ENCODE measurements at places on chromosomes 1 and 21. TPM values are rescaled to one million over a fixed set of nuclear protein-coding genes. Genes with fewer than 3 reads are reported as not detected.

DNA sequence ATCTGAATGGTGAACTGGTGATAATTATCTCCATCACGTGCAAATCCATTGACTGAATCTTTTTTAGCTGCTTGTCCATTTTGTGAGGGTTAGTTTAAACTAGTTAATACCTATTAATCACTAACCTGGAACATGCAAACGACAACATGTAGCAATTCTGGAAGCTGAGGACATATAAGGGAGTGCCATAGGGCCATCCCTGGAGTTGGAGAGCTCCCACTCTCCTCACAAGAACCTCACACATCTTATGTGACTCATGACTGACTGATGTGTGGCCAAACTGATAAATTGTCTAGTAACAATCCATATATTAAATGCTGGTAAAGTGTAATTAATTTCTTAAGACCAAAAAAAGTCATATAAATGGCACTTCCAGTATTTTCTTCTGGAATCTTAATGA, 62.9 kb upstream of the HOOK1 start:
- no peak for DNase-seq

DNA sequence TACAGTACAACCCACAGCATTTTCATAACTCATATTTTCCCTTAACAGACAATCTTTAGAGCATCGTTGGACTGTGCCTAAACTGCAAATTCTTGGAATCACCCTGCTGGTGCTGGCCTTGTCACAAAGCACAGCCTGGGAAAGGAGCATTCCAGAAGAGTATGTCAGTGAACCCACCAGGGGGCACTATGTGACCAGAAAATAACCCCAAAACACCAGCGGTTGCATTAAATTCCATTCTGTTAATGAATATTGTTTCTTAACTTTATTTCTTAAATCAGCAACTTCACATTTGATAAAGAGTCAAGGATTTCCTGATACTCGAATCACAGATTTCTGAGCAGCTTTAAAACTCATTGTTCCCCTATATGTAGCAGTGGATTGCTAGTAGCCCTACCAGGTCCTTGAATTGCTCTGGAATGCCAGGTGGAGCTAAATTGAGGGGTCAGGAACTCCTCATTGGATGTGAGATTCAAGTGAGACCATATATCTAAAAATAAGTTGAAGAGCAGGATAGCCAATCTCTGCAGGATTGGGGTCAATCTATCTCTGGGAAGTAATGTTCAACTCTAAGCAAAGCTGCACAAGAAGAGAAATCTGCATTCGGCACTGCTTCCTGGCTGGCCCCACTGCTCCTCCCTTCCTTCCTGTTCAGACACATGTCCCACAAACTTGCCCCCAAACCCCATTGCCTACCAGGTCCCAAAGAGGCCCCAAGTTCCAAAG, 12.7 kb upstream of the RAB4A start:
- DNase-seq = no peak

DNA sequence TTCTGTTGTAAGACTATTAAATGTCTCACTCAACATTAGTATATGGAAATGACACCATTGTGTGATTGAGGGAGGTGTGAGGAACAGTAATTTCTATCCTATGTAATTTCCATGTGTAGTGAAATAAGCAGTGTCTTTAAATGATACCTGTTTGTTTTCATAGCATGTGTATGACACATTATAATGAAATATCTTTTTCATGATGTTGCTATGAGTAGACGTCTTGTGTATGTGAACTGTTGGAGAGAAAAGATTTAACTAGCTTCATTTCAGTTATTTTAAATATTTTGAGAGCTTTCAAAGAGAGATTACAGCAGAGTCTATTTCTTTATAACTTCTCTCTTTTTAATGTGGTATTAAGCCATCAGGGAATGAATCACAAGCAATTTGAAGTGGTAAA, 71.5 kb upstream of the QSOX1 start:
- no peak for DNase-seq

GRCh38 chr1:24872061-24872850, 57.8 kb downstream of the RUNX3 start:
- DNase-seq = peak; percentile 57

DNA sequence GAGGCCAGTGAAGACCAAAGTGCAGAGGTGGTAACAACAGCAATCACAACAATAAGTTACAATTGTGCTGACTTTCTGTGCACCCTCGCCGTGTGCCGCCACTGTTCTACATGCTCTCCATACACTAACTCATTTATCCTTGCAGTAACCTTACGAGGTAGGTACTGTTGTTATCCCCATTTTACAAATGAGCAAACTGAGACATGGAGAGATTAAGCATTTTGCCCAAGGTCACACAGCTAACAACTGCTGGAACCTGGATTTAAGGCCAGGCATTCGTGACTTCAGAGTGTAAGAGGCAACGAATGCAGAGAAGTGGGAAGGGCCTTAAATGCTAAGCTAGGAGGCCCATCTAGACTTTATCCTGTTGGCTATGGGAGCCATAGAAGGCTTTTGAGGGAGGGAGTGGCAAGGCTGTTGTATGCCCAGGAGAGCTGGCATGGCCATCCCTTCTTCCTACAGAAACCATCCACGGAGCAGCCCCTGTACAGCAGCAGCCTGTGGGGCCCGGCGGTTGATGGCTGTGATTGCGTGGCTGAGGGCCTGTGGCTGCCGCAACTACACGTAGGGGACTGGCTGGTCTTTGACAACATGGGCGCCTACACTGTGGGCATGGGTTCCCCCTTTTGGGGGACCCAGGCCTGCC, 36.6 kb downstream of the AZIN2 start:
- DNase-seq = no peak

DNA sequence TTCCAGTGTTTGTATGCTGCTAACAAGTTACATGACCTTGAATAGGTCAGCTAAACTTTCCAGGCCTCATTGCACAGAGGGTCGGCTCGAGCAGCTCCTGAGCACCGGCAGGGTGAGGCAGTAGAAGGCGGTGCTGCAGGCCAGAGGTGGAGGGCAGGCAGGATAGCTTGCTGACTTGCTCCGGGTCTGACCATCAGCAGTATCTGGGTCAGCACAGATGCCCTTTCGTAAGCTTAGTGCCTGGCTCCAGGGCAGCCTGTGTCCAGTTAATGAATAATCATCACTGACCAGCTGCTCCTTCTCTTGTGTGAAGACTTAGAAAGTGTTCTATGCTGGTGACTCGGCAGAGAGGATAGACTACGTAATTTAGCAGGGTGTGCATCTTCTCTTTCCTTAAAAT, 6.9 kb downstream of the MAPKAPK2 start:
- DNase-seq = peak; percentile 49

KCNN3 gene
- 0.96 TPM for total RNA-seq

GIPC2 gene
- 2.7 TPM for total RNA-seq

HHAT gene
- total RNA-seq = 2.5 TPM

ACTRT2 gene
- not detected for total RNA-seq

TAL1 gene
- 11.0 TPM for total RNA-seq

GRCh38 chr1:85816606-85817005, 108.4 kb upstream of the ZNHIT6 start:
- no peak for DNase-seq

- peak; percentile 82 for DNase-seq
These were observed 9.4 kb downstream of the ZC3H12A start for GRCh38 chr1:37483785-37484184.
